ENCODE measurements at places on chromosomes 2 and 18. TPM values are rescaled to one million over a fixed set of nuclear protein-coding genes. Genes with fewer than 3 reads are reported as not detected.
A peak's percentile ranks its signal among the peaks of the same experiment; 100 is the strongest.

DNA sequence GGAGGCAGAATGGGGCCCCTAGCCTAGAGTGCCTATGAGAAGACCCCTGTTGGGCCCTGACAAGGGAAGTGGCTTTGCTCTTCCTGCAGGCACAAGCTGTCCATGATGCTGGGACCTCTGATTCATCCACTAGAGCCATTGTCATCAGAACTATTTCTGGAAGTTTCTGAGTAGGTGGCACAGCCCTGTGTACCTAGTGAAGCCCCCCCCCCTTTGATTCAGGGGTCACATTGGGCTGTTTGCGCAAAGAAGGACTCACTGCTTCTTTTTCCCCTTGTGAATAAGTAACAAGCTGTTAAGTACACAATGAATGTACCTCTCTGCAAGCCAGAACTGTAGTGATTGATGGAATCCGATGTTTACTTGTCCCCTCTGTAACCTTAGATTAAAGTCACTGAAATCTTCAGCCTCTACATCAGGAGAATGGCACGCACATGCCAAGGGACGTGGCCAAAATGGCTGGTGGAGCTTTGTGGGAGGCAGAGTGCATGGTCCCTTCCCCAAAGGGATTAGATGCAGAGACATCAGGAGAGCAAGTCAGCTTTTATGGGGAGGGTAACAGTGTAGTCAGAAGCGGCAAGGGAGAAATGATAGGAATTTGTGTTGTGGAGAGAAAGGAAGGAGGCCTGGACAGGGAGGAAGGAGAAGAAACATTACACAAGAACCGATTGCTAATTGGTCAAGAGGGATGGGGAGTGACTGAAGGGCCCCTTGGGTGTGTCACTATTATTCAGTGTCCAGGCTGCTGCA lies 267.6 kb upstream of the RAB12 start:
- no peak for DNase-seq

Gene DYSF
- total RNA-seq, result 2.6 TPM

DNA sequence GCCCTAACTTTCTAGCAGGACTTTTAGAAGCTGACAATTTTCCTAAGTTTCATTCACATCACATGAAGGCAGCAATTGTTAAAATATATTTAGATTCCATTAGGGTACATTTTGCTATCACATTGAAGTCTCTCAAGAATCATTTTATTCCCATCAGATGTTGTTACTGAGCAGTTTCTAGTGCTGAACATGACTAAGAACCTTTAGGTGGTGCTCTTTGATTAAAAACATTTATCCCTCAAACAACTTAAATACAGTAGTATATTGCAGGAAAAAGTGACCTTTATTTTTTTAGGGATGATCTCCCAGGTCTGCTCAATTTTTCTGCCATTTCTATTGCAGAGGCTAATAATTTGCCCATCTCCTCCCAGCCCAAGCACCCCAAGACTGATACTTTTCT lies 22.9 kb upstream of the NARS1 start:
- DNase-seq, result no peak

- DNase-seq, result no peak
Observed at GRCh38 chr2:23625726-23626125, 240.7 kb downstream of the KLHL29 start.

GRCh38 chr2:108084311-108084710 lies 98.0 kb downstream of the SLC5A7 start:
- no peak for DNase-seq

DNA sequence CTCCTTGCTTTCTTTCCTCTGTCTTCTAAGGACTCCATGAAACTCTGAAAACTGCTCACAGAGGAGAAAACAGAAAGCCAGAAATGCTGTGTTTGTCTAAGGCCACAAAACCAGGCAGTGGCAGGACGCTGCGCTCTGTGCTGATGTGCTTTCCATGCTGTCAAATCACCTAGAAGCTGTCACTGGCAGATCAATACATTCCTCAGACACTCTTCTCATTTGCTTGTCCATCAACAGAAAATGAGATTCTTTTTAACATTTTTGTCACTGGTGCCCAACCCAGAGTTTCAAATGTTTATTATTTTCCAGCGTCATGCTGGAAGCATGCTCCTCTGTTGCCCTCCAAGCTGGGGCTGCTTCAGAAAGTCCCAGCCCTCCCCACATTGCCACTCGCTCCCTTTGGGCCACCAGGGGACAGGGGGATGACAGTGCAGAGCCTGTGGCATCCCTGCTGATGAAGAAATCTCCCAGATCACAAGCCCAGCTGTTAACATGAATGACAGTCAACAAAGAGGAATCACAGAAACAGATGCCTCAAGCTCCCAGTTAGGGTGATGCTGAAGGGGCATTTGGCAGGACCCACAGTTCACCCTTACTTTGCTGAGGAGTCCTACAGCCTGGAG lies 117.5 kb upstream of the MEIS1 start:
- no peak for DNase-seq

Gene SOCS6
- 19.0 TPM for total RNA-seq

DNA sequence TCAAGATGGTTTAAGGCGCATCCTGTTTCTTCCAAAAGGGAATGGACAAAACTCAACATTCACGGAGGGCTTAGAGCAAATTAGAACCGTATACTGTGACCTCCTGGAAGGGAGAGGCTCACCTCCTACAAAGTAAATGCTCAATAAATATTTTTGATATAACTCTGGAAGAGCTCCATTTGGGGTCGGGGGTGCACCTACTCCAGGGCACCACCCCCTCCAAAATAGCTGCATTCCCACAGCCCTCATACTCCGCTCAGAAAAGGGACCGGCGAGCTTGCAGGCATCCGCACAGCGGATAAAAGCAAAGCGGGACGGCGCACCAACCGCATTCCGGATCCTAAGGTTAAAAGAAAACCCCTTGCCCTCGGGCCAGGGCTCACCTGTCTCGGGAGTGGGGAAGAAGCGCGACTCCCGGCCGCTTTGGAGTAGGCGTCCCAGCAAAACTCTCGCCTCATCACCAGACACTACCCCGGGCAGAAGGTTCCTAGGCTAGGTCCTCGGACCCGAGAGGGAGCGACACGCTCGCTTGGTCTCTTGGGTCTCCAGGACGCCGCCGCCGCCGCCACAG lies 378 bp downstream of the WDPCP start:
- no peak for DNase-seq

Gene MSGN1
- not detected for total RNA-seq

Gene RAB3GAP1
- 105 TPM for total RNA-seq

- peak; percentile 35 for DNase-seq
Observed at GRCh38 chr2:101619191-101619591, 78.3 kb upstream of the MAP4K4 start.

DNA sequence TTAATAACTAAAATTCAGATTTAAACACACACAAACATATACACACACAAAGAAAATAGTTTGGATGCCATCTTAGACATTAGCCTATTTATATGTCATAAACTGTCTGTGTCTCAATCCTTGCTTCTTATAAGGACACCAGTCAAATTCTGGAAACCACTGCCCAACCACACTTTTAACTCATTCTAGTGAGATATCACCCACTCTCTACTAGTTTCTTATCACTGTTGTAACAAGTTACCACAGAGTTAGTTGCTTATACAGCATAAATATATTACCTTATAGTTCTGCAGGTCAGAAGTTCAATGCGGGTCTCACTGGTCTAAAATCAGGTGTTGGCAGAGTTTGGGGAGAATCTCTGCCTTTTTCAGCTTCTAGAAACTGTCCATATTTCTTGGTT lies 239.1 kb downstream of the MTX2 start:
- no peak for DNase-seq

DNA sequence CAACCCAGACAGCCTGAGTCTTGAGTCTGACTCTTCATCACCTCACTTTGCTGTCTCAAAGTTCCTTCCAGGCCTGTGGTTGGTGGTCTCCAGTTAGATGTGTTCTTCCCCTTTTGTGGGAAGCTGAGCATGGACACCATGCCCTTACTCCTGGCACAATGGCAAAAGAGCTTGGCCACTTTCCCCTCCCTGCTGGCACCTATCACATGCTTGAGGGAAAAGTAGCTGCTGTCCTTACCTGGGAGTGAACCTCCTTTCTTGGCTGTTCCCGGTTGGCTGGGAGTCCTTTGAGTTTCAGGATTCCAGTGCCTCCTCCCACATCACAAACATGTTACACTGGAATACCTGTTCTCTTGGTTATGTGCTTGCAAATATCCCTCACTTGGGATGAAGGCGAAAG lies 97.8 kb downstream of the GATA6 start:
- no peak for DNase-seq

- DNase-seq, result no peak
Observed at GRCh38 chr2:108959401-108959800, 29.6 kb downstream of the EDAR start.

GRCh38 chr2:133362061-133362476 lies 206.2 kb downstream of the NCKAP5 start:
- DNase-seq, result no peak

DNA sequence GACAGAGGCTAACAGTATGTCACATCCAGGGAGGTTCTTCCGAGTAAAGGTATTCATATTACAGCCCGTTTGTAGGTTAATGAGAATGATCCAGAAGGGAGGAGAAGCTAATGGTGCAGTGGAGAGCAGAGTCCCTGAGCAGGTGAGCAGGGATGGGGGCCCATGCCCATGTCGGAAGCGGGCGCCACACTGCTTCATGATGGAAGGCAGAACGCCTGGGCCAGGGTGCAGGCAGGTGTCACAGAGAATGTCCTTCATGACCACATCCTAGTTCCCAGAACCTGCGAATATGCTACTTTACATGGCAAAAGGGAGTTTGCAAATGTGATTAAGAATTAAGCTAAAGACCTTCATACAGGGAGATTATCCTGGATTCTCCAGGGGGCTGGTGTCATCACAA lies 4.0 kb downstream of the HES6 start:
- no peak for DNase-seq

GRCh38 chr2:39140322-39140847 lies 19.5 kb upstream of the SOS1 start:
- no peak for DNase-seq

- no peak for DNase-seq
Observed at GRCh38 chr2:20671036-20671735, 4.2 kb downstream of the GDF7 start.

DNA sequence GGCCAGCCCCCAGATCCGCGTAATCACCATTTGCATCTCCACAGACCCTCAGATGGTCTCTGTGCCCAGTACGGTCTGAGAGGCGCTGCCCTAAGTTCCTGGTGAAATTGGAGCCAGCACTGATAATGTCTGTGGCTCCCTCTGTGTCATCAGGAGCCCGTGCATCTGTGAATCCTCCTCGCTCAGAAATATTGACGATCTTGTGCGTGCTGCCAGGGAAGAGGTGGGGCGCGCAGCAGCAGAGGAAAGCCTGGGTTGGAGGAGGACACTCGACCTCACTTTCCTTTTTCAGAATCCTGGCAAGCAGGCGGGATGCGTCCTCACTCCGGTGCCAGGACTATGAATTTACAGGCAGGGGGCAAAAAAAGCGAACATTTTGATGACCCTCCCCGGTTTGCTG lies 686.1 kb upstream of the SALL3 start:
- DNase-seq, result no peak

GRCh38 chr2:202251494-202251893 lies 13.1 kb upstream of the SUMO1 start:
- DNase-seq, result no peak

DNA sequence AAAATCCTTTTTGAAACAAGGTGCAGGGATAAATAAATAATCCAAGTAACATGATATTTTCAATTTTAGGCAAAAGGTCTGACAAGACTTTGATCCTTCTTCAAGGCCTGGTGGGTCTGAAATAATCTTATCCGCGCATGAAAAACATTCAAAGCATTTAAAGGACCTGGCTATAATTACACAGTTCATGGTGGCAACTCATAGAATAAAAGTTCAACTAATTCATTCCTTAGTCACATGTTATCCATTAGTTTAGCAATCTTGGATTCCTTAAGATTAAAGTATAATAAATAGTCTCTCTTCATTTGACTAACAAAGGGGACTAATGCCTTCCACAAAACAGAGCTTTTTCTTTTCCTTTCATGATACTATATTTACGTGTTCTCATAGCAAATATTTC lies 21.0 kb upstream of the SLC38A11 start:
- DNase-seq, result no peak

DNA sequence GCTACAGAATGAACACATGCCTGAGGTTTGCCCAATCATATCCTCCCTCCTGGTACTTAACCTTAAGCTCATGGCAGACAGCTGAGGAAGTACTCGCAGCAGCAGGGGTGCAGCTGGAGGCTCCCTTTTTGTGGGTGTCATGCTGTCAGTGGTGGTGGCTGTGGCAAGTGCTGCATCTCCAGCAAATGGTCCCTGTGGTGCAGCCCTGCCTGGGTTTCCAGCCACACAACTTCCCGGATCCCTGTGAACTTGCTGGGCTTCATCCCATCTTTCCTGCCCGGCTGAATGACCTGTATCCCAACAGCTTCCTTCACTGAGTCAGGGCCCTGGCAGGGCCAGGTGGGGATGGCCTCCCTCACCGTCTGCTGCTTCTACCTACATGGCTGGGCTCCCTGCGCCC lies 5.0 kb downstream of the TMEM185B start:
- no peak for DNase-seq

Gene ANAPC1
- 70.4 TPM for total RNA-seq

Gene OXER1
- total RNA-seq, result 5.4 TPM

DNA sequence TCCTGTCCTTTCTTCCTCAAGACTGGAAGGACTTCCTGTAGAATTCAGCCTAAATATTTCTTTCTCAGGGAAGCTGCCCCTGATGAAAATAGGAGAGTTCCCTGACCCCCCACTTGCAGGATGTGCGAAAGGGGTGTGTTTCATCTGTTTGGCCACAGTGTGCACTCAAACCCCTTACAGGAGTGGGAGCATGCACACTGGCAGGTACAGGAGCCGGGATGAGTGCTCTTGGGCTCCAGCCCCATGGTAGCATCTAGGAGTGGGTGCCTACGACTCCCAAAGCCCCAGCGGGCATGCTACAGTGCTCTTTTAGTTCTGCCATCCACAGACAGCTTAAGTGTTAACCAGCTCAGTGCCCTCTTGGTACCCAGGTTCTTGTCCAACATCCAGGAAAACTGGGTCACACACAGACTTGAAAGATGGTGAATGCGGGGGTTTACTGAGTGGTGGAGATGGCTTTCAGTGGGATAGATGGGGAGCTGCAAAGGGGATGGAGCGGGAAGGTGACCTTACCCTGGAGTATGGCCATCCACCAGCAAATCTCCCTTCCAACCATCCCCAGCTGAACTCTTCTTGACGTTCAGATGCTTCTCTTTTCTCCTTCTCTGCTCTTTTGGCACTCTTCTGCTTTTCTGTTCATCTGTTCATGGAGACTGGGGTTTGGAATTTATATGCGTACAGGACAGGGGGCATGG lies 295.0 kb upstream of the NCKAP5 start:
- no peak for DNase-seq

- DNase-seq, result no peak
Observed at GRCh38 chr18:78174737-78175136, 804.9 kb upstream of the SALL3 start.

Gene SDC1
- 0.29 TPM for total RNA-seq

Gene PLCD4
- 1.2 TPM for total RNA-seq

GRCh38 chr18:12867441-12868123 lies 16.5 kb downstream of the PTPN2 start:
- DNase-seq, result no peak

- no peak for DNase-seq
Observed at GRCh38 chr18:10563886-10564285, 38.1 kb downstream of the NAPG start.

All from uterus (tissue), 4 donors.